G401 (cell line): ENCODE measurements at places on chromosomes 5 and 9. TPM values are rescaled to one million over a fixed set of nuclear protein-coding genes. Genes with fewer than 3 reads are reported as not detected.

The TMC1 gene
- total RNA-seq = not detected in 2 replicates

The KIF12 gene
- total RNA-seq = 0.27 and 1.0 TPM in 2 replicates

The FIBCD1 gene
- 2.4 and 2.6 TPM in 2 replicates for total RNA-seq

DNA sequence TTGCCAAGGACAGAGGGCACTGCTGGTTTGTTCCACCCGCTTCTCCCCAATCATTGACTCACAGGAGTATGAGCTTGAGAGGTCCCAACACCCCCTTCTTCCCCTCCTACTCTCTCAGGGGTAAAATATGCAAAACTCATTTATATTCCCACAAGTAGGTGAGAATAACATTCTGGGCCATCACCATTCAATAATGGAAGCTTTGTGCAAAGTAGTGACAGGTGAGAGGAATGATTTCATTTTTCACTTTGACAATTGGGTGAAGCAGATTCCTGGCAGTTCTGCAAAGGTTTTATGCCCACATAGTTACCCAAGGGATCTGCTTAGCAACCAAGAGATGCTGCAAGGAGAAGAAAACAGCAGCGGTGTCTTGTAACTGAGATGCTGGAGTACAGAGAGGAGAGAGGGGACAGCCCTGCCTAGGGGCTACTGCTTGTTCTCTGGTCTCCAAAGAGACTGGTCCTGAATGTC, 137.6 kb downstream of the CMYA5 start:
- DNase-seq = no peak

DNA sequence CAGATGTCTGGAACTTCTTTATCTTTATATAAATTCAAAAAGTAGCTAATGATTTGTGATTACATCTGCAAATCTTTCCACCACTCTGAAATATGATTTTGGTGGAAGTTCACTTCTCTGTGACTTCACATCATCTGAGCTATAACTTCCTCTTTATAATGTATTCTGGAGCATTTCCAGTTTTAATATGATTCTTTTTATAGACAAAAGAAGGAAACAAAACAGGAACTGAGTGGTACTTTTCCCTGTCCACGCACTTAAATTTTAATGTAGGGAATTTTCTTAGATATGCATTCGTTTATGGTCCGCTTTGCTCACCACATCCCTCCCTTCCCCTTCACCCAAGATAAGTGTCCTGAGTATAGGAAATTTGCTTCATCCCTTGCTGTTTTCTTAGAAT, 333.5 kb downstream of the CHSY3 start:
- no peak for DNase-seq

GRCh38 chr9:90807006-90807405, 5.4 kb downstream of the SYK start:
- DNase-seq = no peak
